ENCODE measurements at places on chromosomes 6 and 20.

- DNase-seq = peak; percentile 27
Measured at GRCh38 chr6:139029470-139030227, 1.1 kb downstream of the ABRACL start.

DNA sequence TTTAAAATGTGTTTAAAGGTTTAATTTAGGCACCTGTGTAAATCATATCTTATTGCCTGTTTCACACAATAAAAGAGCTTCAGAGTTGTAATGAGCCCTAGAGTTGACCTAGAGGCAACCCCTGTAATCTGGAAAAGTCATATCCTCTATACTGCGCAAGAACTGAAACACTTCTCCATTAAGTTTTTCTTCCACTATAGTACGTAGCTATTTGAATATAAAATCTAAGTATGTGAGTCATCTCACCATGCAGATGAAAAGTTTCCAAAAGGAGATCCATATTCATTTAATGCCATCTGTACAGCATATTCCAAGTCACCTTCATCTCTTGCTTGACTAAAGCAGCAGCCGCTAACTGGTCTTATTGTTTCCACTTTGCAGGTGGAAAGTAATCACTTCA, 26.0 kb upstream of the TAAR1 start:
- no peak for DNase-seq

- no peak for DNase-seq
Measured at GRCh38 chr6:43699564-43700186, 12.1 kb upstream of the MRPS18A start.

DNA sequence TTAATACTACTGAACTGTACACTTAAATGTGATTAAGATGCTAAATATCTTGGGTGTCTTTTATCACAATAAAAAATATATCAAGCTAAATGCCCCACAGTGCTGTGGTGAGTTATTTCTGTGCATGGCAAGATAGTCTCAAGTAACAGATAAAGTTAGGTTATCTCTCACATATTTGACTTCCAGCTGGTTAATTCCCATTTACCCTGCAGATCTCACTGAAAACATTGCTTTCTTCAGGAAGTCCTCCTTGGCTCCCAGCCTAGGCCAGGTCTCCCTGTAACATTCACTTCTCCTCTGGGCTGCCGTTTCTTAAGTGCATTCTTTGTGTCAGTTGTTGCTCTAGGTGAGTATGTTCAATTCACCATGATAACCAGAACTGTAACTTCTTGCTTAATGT, 59.1 kb downstream of the SLC22A1 start:
- no peak for DNase-seq

GRCh38 chr6:137361701-137362100, 132.5 kb downstream of the OLIG3 start:
- DNase-seq = no peak

- no peak for DNase-seq
Measured at GRCh38 chr6:9205645-9206044, 770.3 kb upstream of the SLC35B3 start.
